Ammon's horn (tissue), 1 donor: ENCODE measurements at places on chromosomes 6 and 20.

- DNase-seq, result no peak
Observed at GRCh38 chr20:42485556-42485955, 704.1 kb downstream of the PTPRT start.

GRCh38 chr20:4160761-4161305 is 145.5 kb upstream of the RNF24 start:
- peak; percentile 87 for DNase-seq

- no peak for DNase-seq
Observed at GRCh38 chr6:74182992-74183391, 487.0 kb downstream of the CD109 start.

DNA sequence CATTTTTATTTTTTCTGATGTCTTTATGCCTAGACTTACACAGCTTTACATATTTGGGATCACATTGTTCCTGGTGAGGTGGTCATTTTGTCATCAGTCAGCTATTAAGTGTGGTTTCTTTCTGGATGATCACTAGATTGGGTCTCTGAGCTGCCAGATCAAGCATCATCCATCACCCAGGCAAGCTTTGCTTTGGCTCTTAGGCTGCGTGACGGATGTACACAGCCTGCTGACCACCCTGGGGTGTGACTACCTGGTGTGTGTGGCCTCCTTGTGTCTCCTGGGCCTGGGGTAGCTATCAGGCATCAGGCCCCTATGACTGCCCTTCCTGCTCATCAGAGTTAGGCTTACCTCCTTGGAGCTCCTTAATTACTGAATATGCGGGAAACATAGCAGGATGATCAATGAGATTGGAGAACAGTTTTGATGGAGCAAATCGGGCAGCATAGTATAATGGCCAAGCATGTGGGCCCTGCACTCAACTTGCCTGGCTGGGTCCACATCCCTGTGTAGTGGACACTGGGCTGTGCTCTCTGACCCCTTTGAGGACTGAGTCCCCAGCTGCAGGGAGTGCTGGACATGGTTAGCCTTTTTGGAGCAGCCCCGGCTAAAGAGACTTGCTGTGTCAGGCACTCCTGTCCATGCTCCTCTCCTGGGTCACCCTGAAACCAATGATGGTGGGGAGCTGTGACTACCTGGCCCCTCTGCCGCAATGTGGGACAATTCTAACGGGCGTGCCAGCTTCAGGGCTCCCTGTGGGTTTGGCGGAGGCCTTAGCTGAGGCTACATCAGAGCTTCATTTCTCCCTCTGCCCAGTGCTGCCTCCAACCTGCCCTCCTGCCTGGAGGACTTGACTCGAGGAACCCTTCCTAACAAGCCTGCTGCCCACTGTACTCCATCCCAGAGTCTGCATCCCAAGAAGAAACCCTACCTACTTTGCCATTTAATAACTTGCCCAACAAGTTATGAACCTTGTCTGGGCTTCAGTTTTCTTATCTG is 8.2 kb downstream of the DAAM2 start:
- DNase-seq, result no peak

GRCh38 chr20:53195876-53196610 is 223.9 kb downstream of the TSHZ2 start:
- no peak for DNase-seq

DNA sequence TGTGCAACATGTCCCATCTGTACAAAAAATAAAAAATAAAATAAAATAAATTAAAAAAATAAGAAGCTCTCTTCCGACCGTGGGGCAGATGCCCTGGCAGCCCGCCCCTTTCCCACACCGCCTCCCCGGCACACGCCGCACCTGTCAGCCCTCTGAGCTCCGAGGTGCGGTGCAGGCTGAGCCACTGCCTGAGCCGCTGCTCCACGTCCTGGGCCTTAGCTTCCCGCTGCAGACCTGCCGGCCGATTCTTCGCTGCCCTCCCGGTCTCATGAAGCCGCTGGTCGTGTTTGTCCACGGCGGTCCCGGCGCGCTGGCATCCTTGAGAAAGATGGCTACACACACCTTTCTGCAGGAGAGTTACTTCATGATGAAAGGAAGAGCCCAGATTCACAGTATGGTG is 10.7 kb upstream of the CLPSL2 start:
- DNase-seq, result no peak

- DNase-seq, result peak; percentile 54
Observed at GRCh38 chr20:49323622-49324238, 45.9 kb upstream of the ZNFX1 start.

GRCh38 chr6:143034689-143035334 is 25.9 kb upstream of the AIG1 start:
- no peak for DNase-seq

DNA sequence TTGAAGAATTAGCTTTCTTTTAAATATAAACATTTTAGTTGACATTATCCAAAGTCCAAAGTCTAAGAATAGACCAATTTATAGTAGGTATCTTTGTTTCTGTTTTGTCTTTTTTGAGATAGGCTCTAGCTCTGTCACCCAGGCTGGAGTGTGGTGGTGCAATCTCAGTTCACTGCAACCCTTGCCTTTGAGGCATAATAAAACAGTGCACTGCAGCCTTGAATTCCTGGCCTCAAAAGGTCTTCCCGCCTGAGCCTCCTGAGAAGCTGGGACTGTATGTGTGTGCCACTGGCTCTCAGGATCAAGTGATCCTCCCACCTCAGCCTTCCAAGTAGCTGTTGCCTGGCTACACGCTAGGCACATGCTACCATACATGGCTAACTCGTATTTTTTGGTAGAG is 135.4 kb downstream of the REV3L start:
- DNase-seq, result no peak

DNA sequence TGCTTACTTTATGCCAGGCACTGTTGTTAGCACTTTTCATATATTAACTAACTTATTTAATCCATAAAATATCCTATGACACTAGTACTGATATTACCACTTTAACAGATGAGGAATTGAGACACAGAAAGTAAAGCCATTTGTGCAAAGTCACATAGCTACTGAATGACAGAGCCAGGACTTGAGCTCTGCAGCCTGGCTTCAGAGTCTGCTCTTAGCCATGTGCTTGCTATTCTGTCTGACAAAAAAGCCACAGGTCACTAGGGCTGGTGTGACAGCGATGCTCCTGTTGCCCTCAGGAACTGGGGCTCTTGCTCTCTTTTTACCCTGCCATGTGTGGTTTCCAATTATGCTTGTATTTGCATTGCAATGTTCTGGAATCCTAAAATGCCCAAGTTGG is 44.7 kb upstream of the RNF8 start:
- DNase-seq, result no peak

DNA sequence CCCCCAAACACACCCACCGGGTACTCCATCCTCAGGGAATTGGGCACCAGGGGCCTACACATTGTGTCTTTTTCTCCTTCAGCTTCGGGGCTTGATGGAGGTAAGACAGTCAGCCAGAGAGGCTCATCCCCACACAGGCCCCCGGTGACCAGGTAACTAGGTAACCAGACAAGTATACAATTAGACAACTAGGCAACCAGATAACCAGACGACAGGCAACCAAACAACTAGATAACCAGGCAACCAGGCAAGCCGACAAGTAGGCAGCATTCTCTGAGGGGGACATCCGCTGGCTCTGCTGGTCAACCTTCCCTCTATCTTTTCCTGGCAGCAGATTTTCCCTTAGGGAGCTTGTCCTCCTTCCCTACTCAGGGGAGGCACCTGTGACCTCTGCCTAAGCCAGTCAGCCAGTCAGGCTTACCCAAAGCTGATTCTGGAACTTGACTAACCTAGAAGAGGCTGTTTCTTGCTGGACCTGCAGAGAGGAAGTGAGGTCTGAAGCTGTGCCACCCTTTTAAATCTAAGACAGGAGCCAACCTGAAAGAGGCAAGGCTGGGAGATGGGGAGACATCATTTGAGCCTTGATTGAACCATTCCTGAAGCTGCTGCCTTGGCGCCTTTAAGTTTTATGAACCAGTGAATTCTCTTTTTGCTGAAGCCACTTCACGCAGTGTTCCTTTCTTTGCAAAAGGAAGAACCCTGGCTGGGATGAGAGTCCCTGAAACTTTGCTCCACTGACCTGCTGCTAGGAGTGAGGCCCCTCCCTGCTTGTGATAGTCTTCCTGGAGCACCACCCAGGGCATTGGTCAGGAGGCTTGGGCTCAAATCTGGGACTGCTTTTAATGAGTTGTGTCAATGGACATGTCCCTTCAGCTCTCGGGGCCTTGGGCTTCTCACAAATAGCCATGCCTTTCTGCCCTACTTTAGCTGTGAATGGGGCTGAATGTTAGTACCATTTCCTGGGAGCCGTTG is 96.4 kb upstream of the RNF24 start:
- no peak for DNase-seq

DNA sequence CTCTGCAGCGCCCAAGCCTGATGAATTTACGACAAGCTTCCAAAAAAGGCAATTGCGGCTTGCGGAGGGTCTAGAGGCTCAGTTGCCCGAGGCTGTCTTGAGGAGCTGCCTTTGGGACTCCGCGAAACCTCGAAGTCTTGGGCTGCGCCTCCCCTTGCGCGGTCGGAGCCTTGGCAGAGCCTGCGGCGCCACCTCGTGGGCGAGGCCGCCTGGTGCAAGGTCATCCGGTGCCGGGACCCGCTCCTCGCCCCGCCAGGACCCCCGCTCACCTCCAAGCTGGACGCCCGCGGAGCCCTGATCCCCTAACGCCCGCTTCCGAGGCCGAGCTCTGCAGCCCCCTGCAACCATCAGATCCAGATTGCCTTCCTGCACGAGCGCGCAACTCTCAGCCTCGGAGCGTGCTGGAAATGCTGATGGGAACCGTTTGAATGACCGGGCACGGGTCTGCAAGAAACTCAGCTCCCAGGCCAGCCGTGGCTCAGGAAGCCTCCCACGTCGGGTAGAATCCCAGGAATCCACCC is 14.9 kb upstream of the FAM210B start:
- peak; percentile 54 for DNase-seq

GRCh38 chr20:50014570-50015562 is 32.1 kb downstream of the SNAI1 start:
- no peak for DNase-seq

- no peak for DNase-seq
Observed at GRCh38 chr6:170139531-170139930, 151.3 kb downstream of the DLL1 start.

DNA sequence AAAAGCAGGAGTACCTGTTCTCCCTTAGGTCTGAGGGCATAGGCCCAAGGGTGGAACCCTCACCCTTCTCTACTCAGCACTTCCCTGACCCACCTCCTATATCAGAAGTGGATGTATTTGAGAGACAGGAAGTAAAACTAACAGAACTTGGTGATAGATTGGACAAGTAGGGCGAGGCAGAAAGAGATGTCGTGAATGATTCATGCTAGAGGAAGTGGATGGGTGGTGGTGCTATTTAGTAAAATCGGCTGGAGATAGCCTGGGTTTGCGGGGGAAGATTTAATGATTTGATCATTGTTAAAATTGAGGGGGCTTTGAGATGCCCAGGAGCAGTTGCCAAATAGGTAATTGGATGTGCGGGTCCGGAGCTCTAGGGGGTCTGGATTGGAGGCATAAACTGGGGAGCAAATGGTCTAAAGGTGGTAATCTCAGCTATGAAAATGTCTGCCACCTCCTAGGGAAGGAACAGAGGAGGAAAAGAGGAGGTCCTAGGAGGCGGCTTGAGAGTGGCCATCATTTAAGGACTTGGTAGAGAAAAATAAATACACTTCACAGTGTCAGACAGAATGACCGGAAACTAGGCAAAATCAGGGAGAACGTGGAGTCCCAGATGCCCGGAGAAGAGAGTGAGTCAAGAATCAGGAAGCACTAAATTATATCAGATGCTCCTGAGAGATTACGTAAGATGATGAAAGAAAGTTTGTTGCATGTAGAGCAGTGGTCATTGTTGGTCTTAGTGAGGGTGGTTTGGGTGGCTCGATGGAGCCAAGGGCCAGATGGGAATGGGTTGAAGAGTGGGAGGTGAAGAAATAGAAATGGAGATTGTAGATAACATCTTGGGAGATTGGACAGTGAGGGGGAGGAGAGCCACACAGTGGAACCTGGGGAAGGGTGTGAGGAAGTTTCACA is 142.0 kb downstream of the CEP57L1 start:
- no peak for DNase-seq

- no peak for DNase-seq
Observed at GRCh38 chr6:72504406-72504805, 117.5 kb upstream of the KCNQ5 start.

DNA sequence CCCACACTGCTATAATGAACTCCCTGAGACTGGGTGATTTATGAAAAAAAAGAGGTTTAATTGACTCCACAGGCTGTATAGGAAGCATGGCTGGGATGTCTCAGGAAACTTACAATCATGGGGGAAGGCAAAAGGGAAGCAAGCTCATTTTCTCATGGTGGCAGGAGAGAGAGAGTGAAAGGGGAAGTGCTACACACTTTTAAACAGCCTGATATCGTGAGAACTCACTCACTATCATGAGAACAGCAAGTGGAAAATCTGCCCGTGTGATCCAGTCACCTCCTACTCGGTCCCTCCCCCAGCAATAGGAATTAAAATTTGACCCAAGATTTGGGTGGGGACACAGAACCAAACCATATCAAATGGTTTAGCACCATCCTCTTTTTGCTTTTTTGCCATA is 116.6 kb upstream of the CEP162 start:
- DNase-seq, result no peak

GRCh38 chr6:1230689-1231605 is 81.0 kb upstream of the FOXQ1 start:
- no peak for DNase-seq

GRCh38 chr20:12535770-12536169 is 473.0 kb upstream of the SPTLC3 start:
- no peak for DNase-seq

GRCh38 chr6:129786548-129786947 is 74.6 kb downstream of the TMEM244 start:
- DNase-seq, result no peak

DNA sequence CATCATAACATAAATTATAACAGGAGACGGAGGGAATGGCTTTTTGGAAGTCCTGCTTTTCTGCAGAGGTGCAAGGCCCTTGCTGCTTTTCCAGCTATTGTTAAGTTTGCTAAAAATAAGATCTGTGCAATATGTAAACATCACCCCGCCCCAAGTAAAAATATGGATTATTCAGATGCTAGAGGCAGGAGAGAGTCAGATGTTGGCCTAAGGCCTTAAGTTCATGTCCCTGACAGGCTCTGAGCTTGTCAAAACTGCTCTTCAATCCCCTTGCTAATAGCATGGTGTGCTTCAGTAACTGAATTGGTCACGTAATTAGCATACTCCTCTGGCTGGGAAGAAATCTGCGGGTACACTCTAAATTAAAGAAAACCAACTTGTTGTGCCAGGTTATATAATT is 147.5 kb downstream of the BMP2 start:
- no peak for DNase-seq

- peak; percentile 60 for DNase-seq
Observed at GRCh38 chr20:9514461-9515213, at the start of gene LAMP5. TSS of gene LAMP5 (plus strand) at chr20:9514590. CDS start at chr20:9514853, 263 bp downstream.

DNA sequence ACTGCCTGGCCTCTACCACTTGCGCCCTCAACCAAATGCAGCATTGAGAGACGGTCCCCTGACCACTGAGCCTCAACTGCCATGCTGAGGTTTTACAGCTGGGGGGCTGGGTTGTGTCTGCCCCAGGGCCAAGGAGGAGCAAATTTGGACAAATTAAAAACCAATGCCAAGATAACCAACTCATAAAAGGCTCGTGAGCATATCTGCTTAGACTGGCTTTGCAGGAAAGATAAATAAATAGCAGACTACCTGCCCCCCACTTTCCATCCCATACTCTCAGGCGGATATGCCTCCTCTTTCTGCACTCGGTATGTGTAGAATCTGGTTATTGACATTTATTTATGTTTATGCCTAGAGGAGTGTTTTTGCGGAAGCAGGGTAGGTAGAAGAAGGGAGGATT is 76.8 kb downstream of the ZDHHC14 start:
- no peak for DNase-seq

GRCh38 chr6:92427453-92427852 is 991.9 kb downstream of the EPHA7 start:
- no peak for DNase-seq

GRCh38 chr6:30750379-30750668 is 6.0 kb upstream of the IER3 start:
- DNase-seq, result no peak

- DNase-seq, result peak; percentile 8
Observed at GRCh38 chr6:115712291-115712961, 348.3 kb downstream of the FRK start.
